ENCODE measurements at places on chromosomes 1 and 21.

DNA sequence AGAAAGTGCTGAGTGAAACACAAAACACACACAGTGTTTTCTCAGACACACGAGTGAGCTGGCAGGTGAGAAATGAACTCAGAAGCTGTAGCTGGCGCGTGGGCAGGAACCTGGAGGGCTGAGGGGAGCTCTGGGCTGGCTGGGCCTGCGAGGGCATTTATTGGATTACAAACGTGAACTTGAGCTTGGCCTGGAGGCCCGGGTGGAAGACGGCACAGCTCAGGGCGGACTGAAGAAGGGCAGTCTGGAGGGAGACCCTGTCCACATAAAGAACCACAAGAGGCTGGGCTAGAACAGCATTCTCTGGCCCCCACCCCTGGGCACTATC, 52.1 kb upstream of the ADARB1 start:
- DNase-seq, result no peak

DNA sequence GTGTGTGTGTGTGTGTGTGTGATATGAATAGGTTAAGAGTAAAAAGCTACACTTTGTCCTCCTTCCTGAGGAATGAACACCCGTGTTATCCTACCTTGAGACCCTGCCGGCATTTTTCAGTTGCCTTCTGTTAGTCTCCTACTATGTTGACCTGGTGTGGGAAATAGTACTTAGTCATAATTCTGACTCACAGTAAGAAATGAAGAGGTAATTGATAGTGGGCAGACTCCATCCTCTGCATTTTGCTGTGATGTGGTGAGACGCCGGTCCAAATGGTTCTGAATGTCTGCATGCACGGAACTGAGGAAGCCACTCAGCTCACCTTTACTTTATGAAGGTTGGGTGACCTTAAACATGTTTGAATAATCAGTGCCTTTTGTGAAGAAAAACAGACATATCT, 12.6 kb downstream of the CD101 start:
- DNase-seq, result no peak

GRCh38 chr1:173128742-173129141, 78.0 kb upstream of the TNFSF18 start:
- no peak for DNase-seq

- no peak for DNase-seq
These were observed 63.2 kb downstream of the SRSF11 start for GRCh38 chr1:70284366-70284765.

GRCh38 chr1:114208106-114208505, 54.4 kb upstream of the SYT6 start:
- no peak for DNase-seq

DNA sequence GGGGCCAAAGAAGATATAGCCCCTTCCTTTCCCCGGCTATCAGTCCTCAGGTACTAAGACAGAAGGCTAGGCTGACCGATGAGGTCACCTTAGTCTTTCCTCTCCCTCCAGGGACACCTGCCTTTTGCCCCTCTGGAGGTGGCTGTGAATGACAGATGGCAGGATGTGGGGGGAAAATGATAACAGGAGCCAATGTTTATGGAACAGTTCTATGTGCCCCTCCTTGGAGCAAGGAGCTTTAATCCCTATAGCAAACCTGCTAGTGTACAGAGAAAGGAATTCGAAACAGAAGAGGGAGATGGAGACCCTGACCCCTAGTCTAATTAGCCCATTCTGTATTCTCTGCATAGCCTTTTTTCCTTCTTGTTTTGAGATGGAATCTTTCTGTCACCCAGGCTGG, 28.1 kb downstream of the SERINC2 start:
- no peak for DNase-seq

- no peak for DNase-seq
These were observed 191.7 kb upstream of the CAMK1G start for GRCh38 chr1:209391792-209392191.

DNA sequence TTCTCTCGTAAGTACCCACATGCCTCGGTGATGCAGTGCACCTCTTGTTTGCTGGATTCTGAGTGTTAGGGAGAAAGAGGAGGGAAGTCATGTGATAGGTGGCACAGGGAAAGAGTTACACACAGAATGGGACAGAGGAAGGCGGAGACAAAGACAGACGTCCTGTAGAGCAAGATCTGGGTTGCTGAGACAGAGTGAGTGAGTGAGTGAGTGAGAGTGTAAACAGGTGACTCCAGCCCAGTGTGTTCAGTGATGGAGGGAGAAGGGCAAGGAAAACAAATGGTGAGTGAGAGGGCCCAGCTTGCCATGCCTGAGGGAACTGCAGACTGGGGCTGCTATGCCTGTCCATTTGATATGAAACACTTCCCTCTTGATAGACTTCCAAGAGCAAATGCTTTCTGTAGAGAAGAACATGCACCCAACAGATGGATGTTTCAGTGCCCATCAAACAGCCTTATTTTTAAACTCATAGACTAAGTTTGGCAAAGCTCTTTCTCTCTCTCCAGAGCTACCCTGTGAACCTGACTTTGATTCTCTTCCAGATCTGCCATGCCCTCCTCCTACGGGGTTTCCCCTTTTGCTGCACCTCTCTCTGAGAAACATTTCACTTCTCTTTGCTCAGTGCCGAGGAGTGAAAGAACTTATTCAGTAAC, 209.9 kb upstream of the COA6 start:
- no peak for DNase-seq

DNA sequence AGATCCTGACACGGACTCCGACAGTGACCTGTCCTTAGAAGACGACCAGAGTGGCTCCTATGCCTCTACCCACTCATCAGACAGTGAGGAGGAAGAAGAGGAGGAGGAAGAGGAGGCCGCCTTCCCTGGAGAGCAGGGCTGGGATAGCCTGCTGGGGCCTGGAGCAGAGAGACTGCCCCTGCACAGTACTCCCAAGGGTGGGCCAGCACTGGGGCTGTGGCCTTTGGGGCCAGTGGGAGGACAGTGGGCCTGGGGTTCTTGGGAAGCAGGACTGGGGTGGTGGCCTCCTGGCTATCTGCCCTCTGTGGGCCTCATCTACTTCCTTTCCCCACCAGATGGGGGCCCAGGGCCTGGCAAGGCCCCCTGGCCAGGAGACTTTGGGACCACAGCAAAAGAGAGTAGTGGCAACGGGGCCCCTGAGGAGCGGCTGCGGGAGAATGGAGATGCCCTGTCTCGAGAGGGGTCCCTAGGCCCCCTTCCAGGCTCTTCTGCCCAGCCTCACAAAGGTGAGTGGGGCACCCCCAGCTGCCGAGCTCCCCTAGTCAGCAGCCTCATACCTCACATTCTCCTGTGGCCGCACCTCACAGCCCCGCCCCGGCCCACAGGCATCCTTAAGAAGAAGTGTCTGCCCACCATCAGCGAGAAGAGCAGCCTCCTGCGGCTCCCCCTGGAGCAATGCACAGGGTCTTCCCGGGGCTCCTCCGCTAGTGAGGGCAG, 10.0 kb downstream of the PSRC1 start:
- DNase-seq, result no peak

DNA sequence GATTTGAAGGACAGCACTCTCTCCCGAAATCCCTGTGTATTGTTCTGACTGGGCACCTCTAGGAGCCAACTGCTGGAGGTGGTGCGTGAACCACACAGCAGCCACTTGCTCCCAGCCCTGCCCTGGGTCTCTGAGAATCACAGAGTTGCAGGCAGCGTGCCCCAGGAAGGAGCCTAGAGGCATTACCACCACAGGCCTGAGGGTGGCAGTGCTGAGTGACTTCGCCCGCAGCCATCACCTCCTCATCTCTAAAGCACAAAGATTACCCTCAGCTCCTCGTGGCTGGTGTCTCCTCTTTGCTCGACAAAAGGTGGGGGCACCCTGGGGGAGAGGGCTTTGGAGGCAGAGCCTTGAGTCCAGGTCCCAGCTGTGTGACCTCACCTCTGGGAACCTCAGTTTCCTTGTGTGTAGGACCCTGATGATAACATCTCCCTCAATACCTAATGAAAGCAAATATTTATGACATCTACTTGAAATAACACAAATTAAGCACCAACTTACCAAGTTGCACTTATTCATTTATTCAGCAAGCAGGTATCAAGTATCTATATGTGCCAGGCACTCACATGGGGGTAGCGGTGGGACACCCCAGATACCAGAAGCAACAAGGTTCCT, 86.3 kb downstream of the VWA5B1 start:
- no peak for DNase-seq

DNA sequence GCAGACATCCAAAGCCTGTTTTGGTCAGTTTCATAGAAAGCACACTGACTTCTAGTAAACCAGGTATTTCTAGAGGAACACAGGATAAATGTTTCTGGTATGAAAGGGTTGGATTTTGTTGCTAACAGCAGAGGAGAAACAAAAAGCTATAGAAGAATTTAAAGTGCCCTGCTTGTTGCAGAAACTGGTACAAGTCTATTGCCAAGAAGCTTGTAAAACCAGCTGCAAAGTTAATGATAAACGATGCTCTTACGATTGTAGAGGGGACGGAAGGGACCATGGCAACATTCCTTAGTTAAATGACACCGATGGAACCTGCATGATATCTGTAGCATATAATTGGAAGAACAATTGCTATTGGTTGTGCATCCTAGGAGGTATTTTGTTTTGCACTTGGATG, 40.1 kb downstream of the SLC35F3 start:
- no peak for DNase-seq

DNA sequence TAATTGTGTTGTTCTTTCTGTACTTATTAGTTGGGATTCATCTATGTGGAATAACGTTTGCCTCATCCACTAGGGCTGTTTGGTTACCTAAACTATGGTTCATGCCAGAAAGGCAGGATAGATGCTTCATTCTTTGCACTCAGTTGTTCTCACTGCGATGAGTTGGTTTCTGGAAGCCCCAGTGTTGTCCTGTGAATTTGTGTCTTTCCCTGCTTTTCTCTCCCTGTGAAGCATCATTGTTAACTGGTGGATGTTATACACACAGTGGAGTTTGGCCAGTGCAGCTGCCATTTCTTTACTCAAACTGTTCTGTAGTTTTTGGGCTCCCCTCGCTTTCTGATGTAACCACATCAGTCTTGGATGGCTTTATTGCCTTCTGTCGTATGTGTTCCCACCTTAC, 143.6 kb upstream of the COL6A1 start:
- DNase-seq, result no peak

DNA sequence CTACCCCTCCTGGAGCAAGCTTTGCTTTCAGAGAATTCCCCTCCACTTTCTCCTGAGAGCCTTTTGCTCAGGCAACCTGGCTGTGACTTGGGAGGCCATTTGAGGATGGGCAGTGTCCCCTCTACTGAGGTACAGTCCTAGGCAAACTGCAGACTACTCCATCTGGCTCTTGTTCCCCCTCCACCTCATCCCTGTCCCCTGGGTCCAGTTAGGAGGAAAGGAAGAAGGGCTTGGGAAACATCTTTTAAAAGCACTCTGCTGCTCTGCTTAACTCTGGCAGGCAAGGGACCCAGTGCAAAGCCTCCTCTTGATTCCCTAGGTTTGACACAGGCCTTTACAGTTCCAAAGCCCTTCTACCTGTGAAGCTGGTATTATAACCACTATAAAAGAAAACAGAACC, 108.2 kb downstream of the NAV1 start:
- DNase-seq, result no peak

DNA sequence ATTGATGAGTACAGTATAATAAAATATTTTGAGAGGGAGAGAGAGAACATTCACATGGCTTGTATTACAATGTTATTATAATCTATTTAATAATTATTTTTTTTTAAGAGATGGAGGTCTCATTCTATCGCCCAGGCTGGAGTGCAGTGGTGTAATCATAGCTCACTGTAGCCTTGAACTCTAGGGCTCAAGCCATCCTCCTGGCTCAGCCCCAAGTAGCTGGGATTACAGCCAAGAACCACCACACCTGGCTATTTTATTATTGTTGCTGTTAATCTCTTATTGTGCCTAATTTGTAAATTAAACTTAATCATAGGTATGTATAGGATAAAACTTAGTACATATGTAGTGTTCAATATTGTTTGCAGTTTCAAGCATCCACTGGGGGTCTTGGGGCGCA, 57.8 kb downstream of the HS2ST1 start:
- no peak for DNase-seq

DNA sequence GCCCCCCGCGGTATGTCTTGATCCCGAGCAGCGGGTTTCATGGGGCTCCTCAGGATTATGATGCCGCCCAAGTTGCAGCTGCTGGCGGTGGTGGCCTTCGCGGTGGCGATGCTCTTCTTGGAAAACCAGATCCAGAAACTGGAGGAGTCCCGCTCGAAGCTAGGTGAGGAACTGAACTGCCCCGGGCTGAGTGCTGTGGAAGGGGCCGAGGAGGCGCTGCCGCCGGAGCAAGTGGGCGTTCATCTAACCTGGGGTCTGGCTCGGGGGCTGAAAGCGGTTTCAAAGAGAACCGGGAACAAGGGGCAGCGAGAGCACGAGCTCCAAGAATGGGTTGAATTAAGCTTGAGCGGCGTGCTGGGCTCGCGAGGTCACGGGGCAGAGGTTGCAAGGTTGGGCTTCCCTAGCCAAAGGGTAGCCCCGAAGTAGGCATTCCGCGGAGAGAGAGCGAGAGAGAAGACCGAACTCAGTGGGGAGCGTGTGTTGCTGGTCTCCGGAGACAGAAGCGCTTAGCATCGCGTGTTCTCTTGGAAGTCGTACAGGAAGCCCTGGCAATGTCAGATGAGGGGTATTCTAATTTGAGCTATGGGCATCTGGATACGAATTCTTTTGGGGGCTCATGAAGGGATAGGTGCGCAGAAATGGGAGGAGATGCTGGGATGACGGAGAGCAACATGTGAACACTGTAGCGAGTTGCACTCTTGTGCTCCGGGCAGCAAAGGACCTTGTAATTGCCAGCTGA, 732 bp downstream of the HS2ST1 start:
- DNase-seq, result peak; percentile 26

DNA sequence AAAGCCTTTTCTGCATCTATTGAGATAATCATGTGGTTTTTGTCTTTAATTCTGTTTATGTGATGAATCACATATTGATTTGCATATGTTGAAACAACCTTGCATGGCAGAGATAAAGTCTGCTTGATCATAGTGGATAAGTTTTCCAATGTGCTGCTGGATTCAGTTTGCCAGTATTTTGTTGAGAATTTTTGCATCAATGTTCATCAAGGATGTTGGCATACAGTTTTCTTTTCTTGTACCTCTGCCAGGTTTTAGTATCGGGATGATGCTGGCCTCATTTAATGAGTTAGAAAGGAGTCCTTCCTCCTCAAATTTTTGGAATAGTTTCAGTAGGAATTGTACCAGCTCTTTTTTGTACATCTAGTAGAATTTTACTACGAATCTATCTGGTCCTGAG, 55.0 kb downstream of the COL24A1 start:
- no peak for DNase-seq

DNA sequence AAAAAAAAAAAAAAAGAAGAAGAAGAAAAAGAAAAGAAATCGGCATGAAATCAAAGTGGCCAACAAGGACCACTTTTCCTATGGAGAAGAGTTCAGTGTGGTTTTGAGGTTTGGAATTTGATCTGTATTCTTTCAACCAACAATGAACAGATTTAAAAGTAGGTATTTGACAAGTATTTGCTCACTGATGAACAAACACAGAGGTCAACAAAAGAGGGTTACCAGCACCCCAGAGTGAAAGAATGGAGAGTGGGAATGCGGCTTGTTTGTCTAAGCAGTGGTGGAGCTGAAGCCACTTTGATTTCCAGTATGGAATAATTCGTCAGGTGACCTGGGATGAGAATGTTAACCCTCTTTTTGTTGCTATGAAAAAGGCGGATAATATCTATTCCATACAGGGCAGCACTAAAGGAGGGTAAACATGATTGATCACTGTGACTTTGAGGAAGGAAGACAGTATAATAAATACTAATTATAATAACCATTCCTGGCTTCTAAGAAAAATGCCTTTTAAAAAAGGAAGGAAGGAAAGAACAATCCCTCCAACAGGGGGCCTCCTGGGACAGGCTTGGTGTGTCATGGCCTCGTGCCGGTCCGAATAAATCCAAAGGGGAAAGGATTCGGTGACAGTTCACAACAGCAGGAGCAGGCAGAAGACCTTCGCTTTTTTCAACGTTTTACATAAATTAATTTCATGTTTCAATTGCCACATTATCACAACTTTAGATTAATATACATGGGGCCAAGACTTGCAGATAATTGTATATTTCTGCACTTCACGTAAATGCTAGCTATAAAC, 37.2 kb upstream of the SIM2 start:
- peak; percentile 72 for DNase-seq
